Stimulated activated CD8-positive, alpha-beta memory T cell treated with anti-CD3 and anti-CD28 coated beads, Interleukin-15, amount 100 ng/mL, for 1 hour (primary cell): ENCODE measurements at places on chromosomes 4 and X.

DNA sequence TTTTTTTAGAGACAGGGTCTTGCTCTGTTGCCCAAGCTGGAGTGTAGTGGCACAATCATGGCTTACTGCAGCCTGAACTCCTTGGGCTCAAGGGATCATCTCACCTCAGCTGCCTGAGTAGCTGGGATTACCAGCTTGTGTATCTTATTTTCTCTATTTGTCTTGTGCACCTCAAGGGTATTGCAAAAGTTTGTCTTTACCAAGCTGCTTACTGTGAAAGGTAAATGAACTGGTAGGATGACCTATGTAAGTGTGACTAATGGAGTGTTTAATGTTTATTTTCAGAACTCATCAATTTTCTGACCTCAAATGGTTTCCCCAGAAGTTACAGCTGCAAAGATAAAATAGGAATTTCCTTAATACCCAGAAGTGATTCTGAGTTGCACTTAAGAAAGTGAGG is 5.3 kb upstream of the FGA start:
- DNase-seq, result no peak

- no peak for DNase-seq
Observed at GRCh38 chrX:133523526-133523925, 108.2 kb upstream of the GPC4 start.

- DNase-seq, result no peak
Observed at GRCh38 chrX:22538580-22538979, 265.9 kb downstream of the CBLL2 start.

GRCh38 chr4:24632011-24632410 is 47.7 kb upstream of the DHX15 start:
- no peak for DNase-seq

GRCh38 chr4:96093057-96093456 is 253.2 kb downstream of the PDHA2 start:
- DNase-seq, result no peak

DNA sequence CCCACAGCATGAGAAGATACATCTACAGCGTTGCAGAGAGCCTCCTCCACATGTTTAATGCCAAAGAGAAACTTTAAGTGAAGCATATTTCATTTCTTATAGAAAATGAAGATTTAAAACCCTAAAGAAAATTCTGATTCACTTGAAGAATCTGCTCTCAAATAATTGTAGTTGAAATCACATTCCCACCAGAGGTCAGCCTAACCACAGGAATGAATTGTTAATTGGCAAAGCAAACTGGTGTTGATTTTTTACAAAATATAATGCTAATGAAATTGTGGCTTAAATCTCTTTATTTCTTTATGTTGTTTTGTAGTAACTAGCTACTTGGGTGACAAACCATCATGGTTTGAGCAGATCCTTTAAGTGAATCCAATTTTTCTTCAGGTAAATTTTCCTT is 31.1 kb upstream of the WDR17 start:
- DNase-seq, result no peak

DNA sequence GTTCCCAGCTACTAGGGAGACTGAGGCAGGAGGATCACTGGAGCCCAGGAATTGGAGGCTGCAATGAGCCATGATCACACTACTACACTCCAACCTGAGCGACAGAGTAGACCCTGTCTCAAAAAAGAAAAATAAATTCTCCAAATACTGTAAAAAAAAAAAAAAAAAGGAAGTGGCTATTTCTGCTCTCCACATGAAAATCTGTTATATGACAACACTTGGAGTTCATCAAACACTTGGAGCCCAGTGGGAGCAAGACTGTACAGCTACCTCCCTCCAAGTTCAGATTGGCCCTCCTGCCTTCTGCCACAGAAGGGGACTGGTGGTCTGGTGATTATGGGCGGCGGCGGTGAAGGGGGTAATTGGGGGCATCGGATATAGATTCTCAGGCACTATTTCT is 9.0 kb upstream of the CLDN34 start:
- DNase-seq, result no peak

- no peak for DNase-seq
Observed at GRCh38 chr4:34516524-34516923, 1727.8 kb downstream of the ARAP2 start.

GRCh38 chr4:48470570-48470969 is 12.6 kb upstream of the SLC10A4 start:
- DNase-seq, result no peak

DNA sequence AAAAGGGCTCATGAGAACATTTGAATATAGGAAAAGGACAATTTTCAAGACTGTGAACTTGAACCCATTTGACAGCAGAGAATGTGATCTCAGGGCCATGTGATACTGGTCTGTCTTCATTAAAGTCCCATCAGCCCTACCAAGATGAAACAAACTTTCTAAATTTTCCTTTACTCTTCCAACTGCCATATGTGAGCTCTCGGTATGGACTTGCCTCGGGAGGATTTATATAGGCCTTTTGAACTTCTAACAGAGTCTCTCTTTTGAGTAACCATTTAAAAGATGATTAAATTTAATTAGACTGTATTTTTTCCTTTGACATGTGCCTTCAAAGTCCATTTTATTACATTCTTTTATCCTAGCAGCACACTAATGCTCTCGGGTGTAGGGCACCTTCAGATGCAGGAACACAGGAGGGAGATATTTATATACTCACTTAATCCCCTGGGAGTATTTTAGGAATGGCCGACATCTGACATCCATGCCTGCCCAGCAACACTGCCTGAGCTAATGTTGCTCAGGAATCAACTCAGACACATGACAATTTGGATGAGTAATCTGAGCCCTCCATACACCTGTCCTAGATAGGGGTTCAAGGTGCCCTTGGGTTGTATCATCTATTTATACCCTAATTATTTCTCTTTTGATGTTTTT is 155.0 kb downstream of the SLC7A11 start:
- no peak for DNase-seq

- no peak for DNase-seq
Observed at GRCh38 chr4:47771020-47771419, 66.8 kb downstream of the CORIN start.
